ENCODE measurements at places on chromosomes 5 and 9. TPM values are rescaled to one million over a fixed set of nuclear protein-coding genes. Genes with fewer than 3 reads are reported as not detected.

- no peaks in the 10 kb centered on the region for H3K4me1 ChIP-seq
- no peak overlapping the region for H3K27ac ChIP-seq
- no peak for DNase-seq
- no peaks in the 10 kb centered on the region for H3K27me3 ChIP-seq
Observed at GRCh38 chr5:39055768-39056398, 18.3 kb downstream of the RICTOR start.

The GARIN3 gene
- not detected for total RNA-seq

- no peaks in the 10 kb centered on the region for H3K4me1 ChIP-seq
- no peaks in the 10 kb centered on the region for H3K27me3 ChIP-seq
- no peak overlapping the region for H3K27ac ChIP-seq
- DNase-seq, result no peak
- no peak overlapping the region for H3K4me3 ChIP-seq
Observed at GRCh38 chr9:75033791-75034473, 5.8 kb upstream of the CARNMT1 start.

DNA sequence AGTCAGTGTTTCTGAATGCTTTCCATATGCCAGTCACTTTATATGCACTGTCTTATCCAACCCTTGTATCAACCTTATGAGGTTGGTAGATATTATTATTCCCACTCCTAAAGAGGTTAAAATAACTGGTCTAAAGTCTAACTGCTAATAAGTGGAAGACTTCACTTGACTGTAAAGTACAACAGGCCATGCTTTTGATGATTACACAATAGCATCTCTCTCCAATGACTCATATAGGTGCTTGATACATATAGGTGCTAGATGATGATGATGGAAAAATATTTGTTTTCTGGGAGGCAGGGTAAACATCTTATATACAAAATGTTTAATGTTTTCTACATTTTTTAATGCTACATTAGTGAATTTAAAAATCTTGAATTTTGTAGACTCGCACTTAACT lies 75.9 kb upstream of the NR3C1 start:
- no peak for DNase-seq
- H3K27ac ChIP-seq, result no peak overlapping the region
- no peaks in the 10 kb centered on the region for H3K27me3 ChIP-seq
- no peaks in the 10 kb centered on the region for H3K4me1 ChIP-seq
- no peaks in the 10 kb centered on the region for H3K36me3 ChIP-seq

The PTPRD gene
- 32.5 TPM for total RNA-seq

Data from H9 (cell line).